ENCODE measurements at places on chromosomes 5 and 9. TPM values are rescaled to one million over a fixed set of nuclear protein-coding genes. Genes with fewer than 3 reads are reported as not detected.

Gene ADRA1B
- total RNA-seq, result 8.1 TPM

Gene HABP4
- total RNA-seq, result 16.2 TPM

Gene OGN
- not detected for total RNA-seq

Gene PKD2L2
- total RNA-seq, result not detected

Gene KCNN2
- total RNA-seq, result 0.15 TPM

Gene ZFP2
- total RNA-seq, result 0.05 TPM

Gene STPG3
- not detected for total RNA-seq

Gene TRIM7
- total RNA-seq, result 42.8 TPM

Gene GAS1
- total RNA-seq, result 0.05 TPM

Gene LCN1
- total RNA-seq, result not detected

All from A549 treated with DMSO at 1 μM for 4 hours (cell line).